AG09319 (cell line): ENCODE measurements at places on chromosomes 6 and 20.

DNA sequence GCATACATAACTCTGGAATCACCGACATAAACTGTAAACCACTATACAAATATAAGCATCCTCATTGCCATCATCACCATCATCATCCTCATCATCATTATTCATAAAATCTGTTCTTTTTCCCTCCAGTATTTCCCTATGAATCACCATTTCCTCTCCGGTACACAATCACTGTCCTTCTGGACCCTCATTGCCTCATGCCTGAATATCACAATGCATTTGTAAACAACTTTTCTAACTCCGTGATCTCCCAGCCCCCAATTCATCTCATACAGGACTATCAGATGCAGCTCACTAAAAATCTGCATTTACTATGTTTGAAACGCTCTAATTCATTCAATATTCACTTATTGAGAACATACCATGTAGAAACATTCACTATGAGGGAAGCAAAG, 339.7 kb downstream of the TBC1D32 start:
- DNase-seq: no peak

DNA sequence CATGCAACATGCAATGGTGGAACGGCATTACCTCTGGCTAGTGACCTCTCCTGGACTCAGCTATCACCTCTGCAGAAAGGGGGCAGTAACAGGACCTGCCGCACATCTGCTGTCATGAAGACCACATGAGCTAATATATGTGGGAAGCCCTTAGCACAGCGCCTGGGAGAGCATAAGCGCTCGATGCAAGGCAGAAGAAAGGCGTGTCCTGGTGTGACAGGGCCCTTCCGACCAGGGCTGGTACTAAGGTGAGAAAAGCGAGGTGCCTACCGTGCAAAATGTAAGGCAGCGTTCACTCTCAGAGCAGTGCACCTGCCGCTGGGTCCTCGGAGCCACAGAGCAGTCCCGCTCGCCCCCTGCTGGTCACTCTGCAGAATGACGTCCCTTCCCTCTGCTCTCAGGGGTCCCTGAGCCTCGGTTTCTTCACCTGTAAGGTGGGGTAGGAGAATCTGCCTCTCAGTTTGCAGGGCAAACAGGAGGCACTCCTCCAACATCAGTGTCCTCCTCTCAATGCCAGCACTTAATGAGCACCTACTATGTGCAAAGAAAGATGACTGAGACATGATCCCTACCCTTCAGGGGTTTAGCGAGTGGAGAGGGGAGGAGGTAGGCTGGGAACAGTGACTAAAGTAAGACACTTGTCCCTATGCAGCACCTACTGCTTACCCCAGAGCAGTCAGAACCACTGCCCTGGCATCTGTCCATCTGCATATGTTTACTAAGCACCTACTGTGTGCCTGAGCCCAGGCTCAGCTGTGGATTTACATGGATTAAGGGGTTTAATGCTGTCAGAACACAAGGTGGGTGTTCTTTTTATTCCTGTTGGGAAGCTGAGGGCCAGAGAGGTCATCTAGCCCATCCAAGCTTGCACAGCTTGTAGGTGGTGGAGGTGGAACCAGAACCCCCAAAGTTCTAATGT, 41.1 kb upstream of the PTGIS start:
- DNase-seq: no peak

- DNase-seq: no peak
Observed at GRCh38 chr6:134954272-134955000, 4.5 kb upstream of the ALDH8A1 start.

GRCh38 chr6:46652603-46653438, at the start of the genes CYP39A1 and SLC25A27:
TSS of gene CYP39A1 (minus strand) at chr6:46652818. CDS start at chr6:46652582, 236 bp downstream.
TSS of gene SLC25A27 (plus strand) at chr6:46652975. CDS start at chr6:46653193, 218 bp downstream.
- peak; percentile 48 for DNase-seq

DNA sequence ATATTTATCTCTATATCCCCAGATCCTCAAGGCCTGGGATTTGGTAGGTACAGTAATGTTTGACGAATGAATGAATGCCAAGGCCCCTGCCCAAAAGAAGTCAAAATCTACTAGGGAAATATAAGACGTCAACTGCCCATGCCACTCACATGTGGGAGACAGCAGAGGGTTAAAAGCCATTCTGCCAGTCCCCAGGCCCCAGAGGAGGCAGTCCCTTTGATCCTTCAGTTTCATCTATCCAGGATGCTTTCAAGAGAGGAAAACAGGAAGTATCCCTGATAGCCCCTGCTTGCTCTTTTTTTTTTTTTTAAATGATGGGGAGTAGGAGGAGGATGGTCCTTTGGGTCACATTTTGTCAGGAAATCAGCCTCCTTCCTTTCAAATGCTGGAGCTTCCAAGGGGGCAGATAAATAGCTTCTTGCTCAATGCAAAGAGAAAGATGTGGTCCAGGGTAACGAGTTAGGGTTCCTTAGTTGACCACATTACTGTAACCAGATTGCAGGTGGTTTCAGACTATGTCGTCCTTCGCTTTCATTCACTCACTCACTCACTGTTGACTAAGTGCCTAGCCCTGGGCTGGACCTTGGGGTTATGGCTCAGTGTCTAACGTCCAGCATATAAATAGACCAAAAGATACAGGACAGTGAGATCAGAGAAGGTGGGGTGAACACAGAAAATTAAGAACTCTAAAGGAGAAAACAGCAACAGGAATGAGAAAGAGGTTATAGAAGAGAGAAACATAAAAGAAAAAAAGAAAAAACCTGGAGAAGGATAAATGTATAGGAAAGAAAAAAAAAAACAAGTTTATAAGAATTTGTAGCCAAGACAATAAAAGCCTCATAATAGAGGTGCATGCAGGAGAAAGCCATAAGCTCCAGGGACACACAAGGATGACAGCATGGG, 64.6 kb upstream of the PIM1 start:
- no peak for DNase-seq
